ENCODE measurements at places on chromosomes 13 and 19. TPM values are rescaled to one million over a fixed set of nuclear protein-coding genes. Genes with fewer than 3 reads are reported as not detected.

- no peak for DNase-seq
- H3K4me3 ChIP-seq, result no peak overlapping the region
- no peaks in the 10 kb centered on the region for H3K27me3 ChIP-seq
- no peak overlapping the region for H3K27ac ChIP-seq
- H3K4me1 ChIP-seq, result peaks cover 31% of the 10 kb centered on the region
Measured at GRCh38 chr13:113497217-113497616, 6.7 kb upstream of the DCUN1D2 start.

DNA sequence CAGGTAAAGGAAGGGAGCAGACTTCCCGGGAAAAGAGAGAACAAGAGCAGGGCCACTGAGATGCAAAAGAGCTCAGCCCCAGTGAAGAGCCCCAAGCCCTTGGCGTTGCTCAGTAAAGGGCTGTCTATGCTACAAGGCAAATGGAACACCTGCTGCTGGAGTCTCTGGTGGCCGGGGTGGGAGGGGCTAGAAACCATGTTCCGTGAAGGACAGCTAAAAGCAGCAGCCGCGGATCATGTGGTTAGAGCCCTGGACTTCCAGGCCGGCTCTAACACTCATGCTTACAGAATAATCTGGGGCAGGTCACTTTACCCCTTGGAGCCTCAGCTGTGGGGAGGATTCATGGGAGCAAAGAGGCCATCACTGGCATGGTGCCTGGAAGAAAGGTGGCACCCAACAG lies 17.8 kb downstream of the POU2F2 start:
- H3K36me3 ChIP-seq, result peaks cover 64% of the 10 kb centered on the region
- no peaks in the 10 kb centered on the region for H3K27me3 ChIP-seq
- H3K4me1 ChIP-seq, result peaks cover 46% of the 10 kb centered on the region
- no peak for DNase-seq
- no peak overlapping the region for H3K4me3 ChIP-seq
- peak overlapping the region; percentile 72 for H3K27ac ChIP-seq

DNA sequence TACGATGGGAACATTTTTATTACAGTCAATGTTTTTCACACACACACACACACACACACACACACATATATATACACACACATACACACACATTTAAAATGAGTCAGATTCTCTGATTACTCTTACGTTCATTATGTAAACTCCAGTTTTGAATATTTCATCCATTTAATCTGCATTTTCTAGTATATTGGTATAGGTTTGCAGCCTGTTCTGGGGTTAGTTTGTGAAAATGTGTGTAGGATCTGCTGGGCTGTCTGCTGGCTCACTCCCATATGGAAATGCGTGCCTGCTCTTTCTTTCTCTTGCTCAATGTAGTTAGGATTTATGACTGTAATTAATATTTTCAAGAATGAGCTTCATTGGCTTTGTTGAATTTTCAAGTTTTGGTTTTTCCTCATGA lies 7.1 kb downstream of the LILRB2 start:
- peaks cover 8% of the 10 kb centered on the region for H3K4me1 ChIP-seq
- H3K36me3 ChIP-seq, result no peaks in the 10 kb centered on the region
- peaks cover 24% of the 10 kb centered on the region for H3K27me3 ChIP-seq
- no peak overlapping the region for H3K4me3 ChIP-seq
- no peak overlapping the region for H3K27ac ChIP-seq

DNA sequence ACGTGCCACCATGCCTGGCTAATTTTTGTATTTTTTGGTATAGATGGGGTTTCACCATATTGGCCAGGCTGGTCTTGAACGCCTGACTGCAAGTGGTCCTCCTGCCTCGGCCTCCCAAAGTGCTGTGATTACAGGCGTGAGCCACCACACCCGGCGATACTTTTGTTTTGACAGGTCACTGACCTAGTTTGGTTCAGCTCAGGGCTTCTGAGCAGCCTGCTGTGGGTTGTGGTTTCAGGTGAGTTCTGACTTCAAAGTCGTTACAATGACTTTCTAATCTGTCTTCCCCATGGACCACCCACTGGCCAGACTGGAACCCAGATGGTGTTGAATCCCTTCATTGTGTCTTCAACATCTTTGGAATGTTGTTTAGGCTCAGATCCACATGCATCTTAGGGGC lies 73.8 kb downstream of the TRPM4 start:
- no peaks in the 10 kb centered on the region for H3K36me3 ChIP-seq
- H3K4me1 ChIP-seq, result peaks cover 13% of the 10 kb centered on the region
- no peaks in the 10 kb centered on the region for H3K27me3 ChIP-seq
- DNase-seq, result peak; percentile 37
- H3K4me3 ChIP-seq, result no peak overlapping the region

- peaks cover 3% of the 10 kb centered on the region for H3K36me3 ChIP-seq
- no peaks in the 10 kb centered on the region for H3K27me3 ChIP-seq
- H3K4me3 ChIP-seq, result no peak overlapping the region
- peaks cover 78% of the 10 kb centered on the region for H3K4me1 ChIP-seq
Measured at GRCh38 chr19:29965492-29965891, 23.5 kb downstream of the URI1 start.

DNA sequence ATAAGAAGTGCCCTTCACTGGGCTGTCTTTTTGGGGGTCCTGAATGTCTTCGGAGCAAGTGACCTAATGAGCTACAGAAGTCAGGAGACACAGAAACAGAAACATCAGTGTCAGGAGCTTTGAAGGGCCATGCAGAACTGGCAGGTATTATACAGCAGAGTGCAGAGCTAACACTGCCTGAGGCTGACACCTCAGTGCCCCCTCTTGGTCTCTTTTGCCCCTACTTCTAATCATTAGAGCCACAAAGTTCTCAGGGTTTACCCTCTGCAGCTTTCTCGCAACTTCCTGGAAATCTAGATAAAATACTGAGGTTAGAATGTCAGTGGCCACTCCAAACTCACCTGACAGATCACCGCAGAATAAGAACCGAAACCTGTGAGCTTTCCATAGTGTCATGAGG lies 172.7 kb downstream of the B3GLCT start:
- no peaks in the 10 kb centered on the region for H3K36me3 ChIP-seq
- H3K27me3 ChIP-seq, result peaks cover 3% of the 10 kb centered on the region
- no peak for DNase-seq
- no peaks in the 10 kb centered on the region for H3K4me1 ChIP-seq
- H3K27ac ChIP-seq, result no peak overlapping the region

DNA sequence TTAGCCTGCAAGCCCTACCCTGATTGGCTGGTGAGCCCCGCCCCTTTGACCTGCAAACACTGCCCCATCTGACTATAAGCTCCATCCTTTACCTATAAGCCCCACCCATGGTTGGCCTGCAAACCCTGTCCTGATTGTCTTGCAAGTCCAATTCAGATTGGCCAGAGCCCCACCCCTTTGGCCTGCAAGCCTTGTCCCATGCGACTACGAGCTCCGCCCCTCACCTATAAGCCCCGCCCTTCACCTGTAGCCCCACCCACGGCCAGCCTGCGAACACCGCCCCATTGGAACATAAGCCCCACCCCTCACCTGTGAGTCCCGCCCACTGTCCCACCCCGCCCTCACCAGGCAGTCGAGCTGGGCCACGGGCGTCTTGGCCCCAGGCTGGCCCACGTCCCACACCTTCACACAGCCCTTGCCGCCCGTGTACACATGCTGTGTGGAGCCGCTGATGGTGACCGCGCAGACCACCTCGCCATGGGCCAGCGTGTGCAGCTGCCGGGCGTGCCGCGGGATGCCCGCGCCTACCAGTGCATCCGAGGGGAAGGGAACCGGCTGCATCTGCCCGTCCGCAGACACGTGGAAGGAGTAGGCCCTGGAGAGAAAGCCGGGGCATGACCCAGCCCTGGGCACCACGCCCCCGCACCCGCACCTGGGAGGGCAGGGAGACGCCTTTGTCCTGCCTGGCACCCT lies 22.9 kb downstream of the TLE2 start:
- H3K36me3 ChIP-seq, result peaks cover 4% of the 10 kb centered on the region
- peak; percentile 68 for DNase-seq
- H3K4me1 ChIP-seq, result no peaks in the 10 kb centered on the region
- no peak overlapping the region for H3K4me3 ChIP-seq
- no peaks in the 10 kb centered on the region for H3K27me3 ChIP-seq

DNA sequence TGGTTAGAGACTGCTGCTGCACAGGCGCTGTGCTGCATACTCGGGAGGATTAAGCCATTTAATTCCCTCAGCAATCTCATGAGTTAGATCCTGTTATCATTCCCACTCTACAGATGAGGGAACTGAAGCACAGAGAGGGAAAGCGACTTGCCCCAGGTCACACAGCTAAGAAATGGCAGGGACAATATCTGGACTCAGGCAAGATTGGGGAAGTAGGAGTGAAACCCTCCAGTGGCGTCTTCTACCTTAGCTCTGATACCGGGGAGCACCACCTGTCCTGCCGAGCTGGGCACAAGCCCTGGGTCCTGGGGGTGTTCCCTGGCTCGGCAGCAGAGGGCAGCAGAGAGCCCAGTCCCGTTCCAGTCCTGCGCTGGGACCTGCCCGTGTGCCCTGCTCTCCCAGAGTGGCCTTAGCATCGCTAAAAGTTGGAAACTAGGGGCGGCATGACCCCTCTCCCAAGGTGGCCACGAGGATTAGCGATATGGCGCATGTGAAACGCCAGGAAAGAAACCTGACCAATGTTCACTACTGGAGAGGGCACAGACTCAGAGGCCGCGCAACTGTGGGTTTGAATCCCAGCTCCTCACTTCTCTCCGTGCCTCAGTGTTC lies 20.5 kb downstream of the CYTH2 start:
- peak; percentile 90 for DNase-seq
- peaks cover 23% of the 10 kb centered on the region for H3K27me3 ChIP-seq
- H3K4me1 ChIP-seq, result peaks cover 27% of the 10 kb centered on the region
- H3K36me3 ChIP-seq, result no peaks in the 10 kb centered on the region
- no peak overlapping the region for H3K4me3 ChIP-seq

DNA sequence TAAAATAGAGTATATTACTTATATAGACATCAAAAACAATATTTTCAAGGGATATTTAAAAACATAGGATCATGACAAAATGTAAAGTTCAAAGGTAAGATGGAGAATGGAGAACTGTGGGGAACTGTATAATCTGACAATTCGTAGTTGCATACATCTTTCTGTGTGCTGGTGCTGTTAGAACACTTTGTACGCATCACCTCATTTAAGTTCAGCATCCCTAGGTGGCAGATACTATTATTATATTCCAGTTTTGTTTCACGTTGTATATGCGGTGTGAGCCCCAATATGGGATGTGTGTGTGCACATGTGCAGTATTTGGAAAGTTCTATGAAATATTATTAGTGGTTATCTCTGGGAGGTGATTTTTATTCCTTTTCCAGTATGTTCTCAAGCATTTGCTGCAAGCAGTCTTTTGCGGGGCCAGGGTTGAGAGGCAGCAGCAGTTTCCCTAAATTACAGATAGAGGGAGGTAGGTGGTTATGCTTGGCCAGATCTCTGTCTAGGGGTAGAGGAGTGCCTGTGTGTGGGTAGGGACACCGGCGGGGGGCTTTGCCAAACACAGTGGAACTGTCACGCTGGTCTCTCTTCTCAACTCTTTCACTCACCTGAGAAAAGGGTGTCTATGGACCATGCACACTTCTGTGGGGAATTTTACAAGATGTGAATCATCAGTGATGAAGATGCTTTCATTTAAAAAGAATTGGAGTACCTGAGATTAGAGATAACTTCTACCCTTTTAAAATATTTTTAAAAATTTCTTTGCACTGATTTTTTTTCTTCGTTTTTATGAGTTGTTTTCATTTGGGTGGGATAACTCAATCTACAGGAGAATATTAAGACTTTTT lies 55.6 kb upstream of the ALOX5AP start:
- H3K4me3 ChIP-seq, result no peak overlapping the region
- no peaks in the 10 kb centered on the region for H3K36me3 ChIP-seq
- no peaks in the 10 kb centered on the region for H3K27me3 ChIP-seq
- peak; percentile 56 for DNase-seq
- H3K4me1 ChIP-seq, result peaks cover 6% of the 10 kb centered on the region
- H3K27ac ChIP-seq, result no peak overlapping the region

DNA sequence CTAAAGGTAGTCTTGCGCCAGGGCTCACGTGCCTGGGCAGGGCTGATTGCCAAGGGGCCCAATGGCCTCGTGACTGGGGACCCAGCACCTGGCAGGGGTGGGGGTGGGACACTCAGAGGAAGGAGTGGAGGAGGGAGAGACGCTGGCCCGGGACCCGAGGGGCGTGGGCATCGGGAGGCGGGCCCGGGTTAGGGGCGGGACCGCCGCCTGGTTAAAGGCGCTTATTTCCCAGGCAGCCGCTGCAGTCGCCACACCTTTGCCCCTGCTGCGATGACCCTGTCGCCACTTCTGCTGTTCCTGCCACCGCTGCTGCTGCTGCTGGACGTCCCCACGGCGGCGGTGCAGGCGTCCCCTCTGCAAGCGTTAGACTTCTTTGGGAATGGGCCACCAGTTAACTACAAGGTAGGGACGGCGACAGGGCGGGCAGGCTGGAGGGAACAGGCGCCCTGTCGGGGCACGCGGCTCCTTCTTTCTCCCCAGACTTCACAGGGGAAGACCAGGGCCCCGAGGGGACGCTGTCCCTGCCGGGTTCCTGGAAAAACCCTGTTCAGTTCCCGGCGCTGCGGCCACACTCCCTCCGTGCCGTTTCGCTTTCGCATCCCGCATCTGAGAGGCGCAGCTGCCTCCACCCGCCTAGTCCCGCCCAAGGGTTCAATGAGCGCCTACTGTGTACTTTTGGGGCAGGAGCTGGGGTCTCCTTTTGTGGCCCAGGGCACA lies at the start of gene IFI30:
IFI30 (plus strand) TSS at position 242 of the 717 bp plus-strand sequence; CDS start at position 271, 29 bp downstream.
- H3K27ac ChIP-seq, result peak within 1 kb of the TSS; percentile 65
- peak; percentile 80 for DNase-seq
- H3K4me1 ChIP-seq, result peaks cover 15% of the 10 kb centered on the region
- H3K4me3 ChIP-seq, result peak within 1 kb of the TSS; percentile 80
- H3K36me3 ChIP-seq, result peaks cover 8% of the 10 kb centered on the region

DNA sequence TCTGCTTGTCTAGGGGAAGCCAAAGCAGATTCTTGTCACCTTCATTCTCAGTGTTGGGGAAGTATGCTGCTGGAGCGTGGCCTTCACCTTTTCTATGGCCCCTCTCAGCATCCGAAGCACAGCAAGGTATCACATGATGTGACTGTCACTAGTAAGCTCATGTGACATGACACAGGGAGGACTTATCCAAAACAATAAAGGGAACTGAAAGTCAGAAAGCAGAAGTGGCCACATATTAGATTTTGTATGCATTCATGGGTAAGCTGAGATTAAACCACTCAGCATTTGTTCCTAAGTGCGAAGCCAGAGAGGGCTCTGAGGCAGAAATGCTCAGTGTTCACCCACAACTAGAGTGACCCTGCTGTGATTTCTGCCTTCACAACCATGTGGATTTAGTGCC lies 72.8 kb upstream of the PCDH8 start:
- DNase-seq, result no peak
- no peak overlapping the region for H3K27ac ChIP-seq
- peaks cover 2% of the 10 kb centered on the region for H3K27me3 ChIP-seq
- no peaks in the 10 kb centered on the region for H3K36me3 ChIP-seq
- no peak overlapping the region for H3K4me3 ChIP-seq
- no peaks in the 10 kb centered on the region for H3K4me1 ChIP-seq

- H3K27me3 ChIP-seq, result peaks cover 5% of the 10 kb centered on the region
- H3K27ac ChIP-seq, result no peak overlapping the region
- peaks cover 14% of the 10 kb centered on the region for H3K4me1 ChIP-seq
- H3K4me3 ChIP-seq, result peak overlapping the region; percentile 84
Measured at GRCh38 chr19:50512112-50512998, 1.4 kb downstream of the ASPDH start.

- no peak overlapping the region for H3K27ac ChIP-seq
- H3K4me1 ChIP-seq, result peaks cover 8% of the 10 kb centered on the region
- no peak for DNase-seq
- H3K36me3 ChIP-seq, result no peaks in the 10 kb centered on the region
- H3K27me3 ChIP-seq, result peaks cover 14% of the 10 kb centered on the region
Measured at GRCh38 chr13:109959903-109960302, 173.5 kb upstream of the IRS2 start.

The NXNL1 gene
- not detected for total RNA-seq

The KCTD15 gene
- 8.7 TPM for total RNA-seq

The POP4 gene
- 136 TPM for total RNA-seq

The MIR17HG gene
- 13.8 TPM for total RNA-seq

The COL4A2 gene
- total RNA-seq, result not detected

The TMEM59L gene
- total RNA-seq, result not detected

The WDR87 gene
- total RNA-seq, result not detected

The CLEC11A gene
- 1.0 TPM for total RNA-seq

The ZNF541 gene
- 0.11 TPM for total RNA-seq

The GRIN2D gene
- total RNA-seq, result 0.14 TPM
